ENCODE measurements at places on chromosomes 2 and 18.

DNA sequence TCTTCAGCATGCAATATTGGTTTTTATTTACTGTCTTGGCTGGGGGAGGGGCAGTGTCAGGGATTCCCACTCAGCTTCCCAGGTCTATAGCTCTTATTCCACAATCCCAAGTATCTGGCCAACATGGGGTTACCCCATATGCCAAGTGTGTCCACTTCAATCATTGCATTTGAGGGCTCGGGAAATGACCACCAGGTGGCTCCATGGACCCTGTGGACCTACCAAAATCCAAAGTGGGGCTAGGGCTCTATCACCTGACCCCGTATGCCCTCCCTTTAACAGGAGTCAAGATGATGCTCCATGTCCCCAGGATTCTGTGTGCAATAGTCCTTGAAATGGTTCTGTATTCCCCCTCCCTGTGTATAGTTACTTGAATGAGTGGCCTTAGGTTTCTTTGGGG, 12.1 kb upstream of the TRAF3IP1 start:
- no peak overlapping the region for H3K27ac ChIP-seq
- DNase-seq = no peak
- H3K36me3 ChIP-seq = no peaks in the 10 kb centered on the region
- H3K4me3 ChIP-seq = no peak overlapping the region

GRCh38 chr2:226730481-226730880, 69.1 kb downstream of the IRS1 start:
- no peak for DNase-seq
- H3K4me1 ChIP-seq = peaks cover 10% of the 10 kb centered on the region
- peaks cover 5% of the 10 kb centered on the region for H3K27me3 ChIP-seq
- H3K4me3 ChIP-seq = no peak overlapping the region
- no peaks in the 10 kb centered on the region for H3K36me3 ChIP-seq

GRCh38 chr2:183533021-183533420, 408.8 kb downstream of the NUP35 start:
- no peaks in the 10 kb centered on the region for H3K36me3 ChIP-seq
- no peak for DNase-seq
- no peak overlapping the region for H3K27ac ChIP-seq
- no peaks in the 10 kb centered on the region for H3K27me3 ChIP-seq

- H3K36me3 ChIP-seq = no peaks in the 10 kb centered on the region
- no peak for DNase-seq
- no peak overlapping the region for H3K4me3 ChIP-seq
- H3K27ac ChIP-seq = no peak overlapping the region
These were observed 86.7 kb upstream of the B3GNT7 start for GRCh38 chr2:231308631-231309428.

GRCh38 chr18:25735459-25735858, 355.0 kb downstream of the SS18 start:
- H3K4me3 ChIP-seq = no peak overlapping the region
- H3K27me3 ChIP-seq = no peaks in the 10 kb centered on the region
- H3K27ac ChIP-seq = no peak overlapping the region
- H3K36me3 ChIP-seq = no peaks in the 10 kb centered on the region

- DNase-seq = no peak
- H3K4me1 ChIP-seq = no peaks in the 10 kb centered on the region
- no peaks in the 10 kb centered on the region for H3K27me3 ChIP-seq
These were observed 533.7 kb downstream of the TDRD15 start for GRCh38 chr2:21657445-21657844.

All from activated naive CD8-positive, alpha-beta T cell treated with anti-CD3 and anti-CD28 coated beads, Interleukin-2, amount 50 U/mL, for 24 hours (primary cell).